ENCODE measurements at places on chromosomes 12 and 14. TPM values are rescaled to one million over a fixed set of nuclear protein-coding genes. Genes with fewer than 3 reads are reported as not detected.

LMNTD1 gene
- total RNA-seq: not detected

PIGH gene
- total RNA-seq: 25.4 TPM

ESRRB gene
- total RNA-seq: 0.03 TPM

FOXA1 gene
- total RNA-seq: 2.7 TPM

IL23A gene
- 0.43 TPM for total RNA-seq

RNASE1 gene
- 1.1 TPM for total RNA-seq

CD27 gene
- total RNA-seq: not detected

GRCh38 chr14:76782885-76783566, 21.8 kb downstream of the VASH1 start:
- DNase-seq: no peak

- no peak for DNase-seq
Observed at GRCh38 chr14:80004871-80005270, 206.4 kb downstream of the DIO2 start.

GRCh38 chr12:122207391-122207790, 3.9 kb downstream of the B3GNT4 start:
- no peak for DNase-seq

- DNase-seq: no peak
Observed at GRCh38 chr14:100539766-100540140, 47.5 kb downstream of the BEGAIN start.

DNA sequence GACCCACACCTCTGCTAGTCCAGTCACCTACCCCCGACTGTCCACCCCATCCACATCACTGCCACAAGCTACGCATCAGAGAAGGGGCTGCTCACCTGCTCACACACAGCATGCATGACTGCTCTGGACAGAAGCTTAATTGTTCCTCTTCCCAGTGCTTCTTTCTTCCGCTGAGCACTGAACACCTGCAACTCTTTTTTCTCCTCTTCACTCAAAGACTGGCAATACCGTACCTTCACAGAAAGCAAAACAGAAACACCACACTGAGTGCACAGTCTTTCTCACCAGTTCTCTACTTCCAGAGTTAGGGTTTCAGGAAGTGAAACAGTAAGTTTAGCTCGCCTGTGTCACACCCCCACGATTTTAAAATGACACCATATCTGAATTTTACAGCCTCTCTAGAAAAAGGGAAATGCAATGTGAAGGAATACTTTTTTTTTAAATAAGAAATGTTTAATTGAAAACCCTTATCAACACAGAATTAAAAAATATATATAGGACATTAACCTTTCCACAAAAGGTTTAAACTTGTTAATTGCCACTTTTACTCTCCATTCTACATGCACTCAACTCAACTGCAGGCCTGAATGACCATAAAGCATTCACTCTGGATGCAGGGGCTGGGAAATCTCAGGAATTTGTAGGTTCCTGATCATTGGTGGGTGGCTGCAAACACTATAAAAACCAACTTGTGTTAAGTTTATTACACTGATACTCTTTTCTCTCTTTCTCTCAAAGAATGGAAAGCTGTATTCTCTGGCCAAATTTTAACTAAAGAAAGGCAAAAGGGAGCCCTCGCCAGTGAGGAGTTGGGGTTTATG, 120.0 kb downstream of the PRICKLE1 start:
- no peak for DNase-seq

DNA sequence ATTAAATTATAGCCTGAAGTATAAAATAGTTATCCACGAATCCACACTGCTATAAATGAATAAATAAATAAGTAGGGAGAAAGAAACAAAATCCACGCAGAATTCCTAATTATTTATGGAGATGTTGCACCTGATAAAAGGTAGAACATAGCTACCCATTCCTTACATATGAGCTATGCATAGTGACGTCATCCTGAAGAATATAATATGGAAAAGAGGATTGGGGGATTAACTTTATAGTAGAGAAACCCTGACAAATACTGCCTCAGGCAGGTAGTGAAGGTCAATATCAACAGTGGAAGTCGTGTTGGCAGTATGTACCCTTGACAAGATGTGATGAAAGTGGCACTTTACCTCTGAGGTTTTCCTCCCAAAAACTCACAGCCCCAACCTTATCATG, 82.5 kb downstream of the PLCZ1 start:
- no peak for DNase-seq

DNA sequence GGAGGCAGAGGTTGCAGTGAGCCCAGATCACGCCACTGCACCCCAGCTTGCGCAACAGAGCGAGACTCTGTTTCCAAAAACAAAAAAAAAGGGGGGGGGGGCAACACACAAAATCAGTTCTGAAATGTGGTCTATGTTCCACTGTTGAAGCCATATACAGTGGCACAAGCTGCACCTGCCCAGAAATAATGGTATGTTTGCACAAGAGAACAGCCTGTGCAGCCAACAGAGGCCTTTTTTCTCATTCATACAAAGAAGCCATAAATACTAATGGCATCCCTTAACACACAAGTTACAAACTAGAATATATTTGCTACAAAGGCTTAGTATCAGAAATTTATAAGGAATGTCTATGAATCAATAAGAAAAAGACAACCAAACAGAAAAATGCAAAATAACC, 37.1 kb downstream of the ITPR2 start:
- DNase-seq: no peak

DNA sequence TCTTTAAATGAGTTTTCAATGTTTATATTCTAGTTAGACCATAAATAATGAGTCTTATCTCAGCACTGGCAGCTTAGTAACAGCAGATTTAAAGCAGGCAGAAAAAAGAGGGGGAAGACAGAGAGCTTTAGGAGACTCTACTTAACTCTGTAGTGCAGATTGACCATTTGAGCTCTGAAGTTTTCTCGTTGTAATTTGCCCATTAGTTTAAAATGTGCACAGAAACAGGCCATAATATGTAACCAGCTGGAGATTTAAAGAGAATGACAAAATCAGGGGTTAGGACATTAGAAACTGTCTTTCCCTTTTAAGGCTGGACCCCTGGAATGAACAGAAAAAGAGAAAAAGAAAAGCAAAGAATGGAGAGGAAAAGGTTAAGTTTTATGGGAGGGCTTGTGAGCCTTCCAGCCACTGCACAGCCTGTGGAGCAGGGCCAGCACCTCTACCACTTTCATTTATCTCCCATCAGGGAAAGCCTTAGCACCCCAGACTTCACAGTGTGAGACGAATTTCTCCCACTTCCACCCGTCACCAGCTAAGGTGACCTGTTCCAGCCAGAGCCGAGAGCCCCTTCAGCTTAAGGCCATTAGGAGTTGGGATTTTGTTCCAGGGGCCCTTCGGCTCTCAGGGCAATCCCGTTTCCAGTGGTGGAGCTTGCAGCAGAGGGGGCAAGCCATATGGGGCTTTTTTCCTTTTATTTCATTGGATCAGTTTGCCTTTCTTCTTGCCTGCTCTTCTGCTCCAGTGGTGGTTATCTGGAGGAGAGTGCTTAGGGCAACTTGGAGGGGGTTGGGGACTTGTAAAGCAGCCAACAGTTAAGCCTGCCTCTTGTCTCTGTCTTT, 8.0 kb downstream of the IL22 start:
- DNase-seq: no peak

DNA sequence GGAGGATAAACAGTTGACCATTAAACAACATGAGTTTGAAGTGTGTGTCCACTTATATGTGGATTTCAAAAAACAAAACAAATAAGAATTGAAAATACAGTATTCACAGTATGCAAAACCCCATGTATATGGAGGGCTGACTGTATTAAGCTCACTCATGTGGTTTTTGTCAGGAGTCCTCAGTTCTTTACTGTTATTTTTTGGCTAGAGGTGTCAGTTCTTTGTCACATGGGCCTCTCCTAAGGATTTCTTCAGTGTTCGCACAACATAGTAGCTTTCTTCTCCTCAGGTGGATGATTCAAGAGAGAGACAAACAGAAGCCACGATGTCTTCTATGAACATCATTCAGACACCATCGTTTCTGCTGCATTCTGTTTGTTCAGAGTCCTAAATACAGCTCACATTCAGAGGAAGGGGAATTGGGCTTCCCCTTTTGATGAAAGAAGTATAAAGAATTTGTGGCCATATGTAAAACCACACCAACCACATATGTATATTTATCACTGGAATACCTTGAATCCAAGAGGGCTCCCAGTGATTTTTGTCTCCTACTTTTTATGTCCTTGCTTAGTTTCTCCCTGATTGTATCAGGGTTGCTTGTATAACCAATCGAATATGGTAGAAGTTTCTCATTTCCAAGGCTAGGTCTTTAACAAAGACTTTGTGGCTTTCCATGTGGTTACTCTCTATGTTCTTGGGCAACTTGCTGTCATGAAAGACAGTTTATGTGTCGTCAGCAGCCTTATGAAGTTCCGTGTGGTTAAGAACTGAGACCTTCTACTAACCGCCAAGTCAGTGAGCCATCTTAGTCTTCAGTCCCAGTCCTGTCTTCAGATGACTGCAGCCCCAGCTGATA, 18.9 kb downstream of the MNAT1 start:
- no peak for DNase-seq

GRCh38 chr12:29610473-29611170, 113.1 kb upstream of the OVCH1 start:
- DNase-seq: no peak

GRCh38 chr12:19925841-19926240, 442.5 kb upstream of the PDE3A start:
- no peak for DNase-seq

GRCh38 chr12:26740991-26741390, 92.0 kb downstream of the ITPR2 start:
- peak; percentile 26 for DNase-seq

- DNase-seq: no peak
Observed at GRCh38 chr12:47356129-47356700, 276.5 kb upstream of the AMIGO2 start.

Data from HT1080 (cell line).